Hepatocyte (in vitro differentiated cells): ENCODE measurements at places on chromosomes 3 and 15. TPM values are rescaled to one million over a fixed set of nuclear protein-coding genes. Genes with fewer than 3 reads are reported as not detected.

DNA sequence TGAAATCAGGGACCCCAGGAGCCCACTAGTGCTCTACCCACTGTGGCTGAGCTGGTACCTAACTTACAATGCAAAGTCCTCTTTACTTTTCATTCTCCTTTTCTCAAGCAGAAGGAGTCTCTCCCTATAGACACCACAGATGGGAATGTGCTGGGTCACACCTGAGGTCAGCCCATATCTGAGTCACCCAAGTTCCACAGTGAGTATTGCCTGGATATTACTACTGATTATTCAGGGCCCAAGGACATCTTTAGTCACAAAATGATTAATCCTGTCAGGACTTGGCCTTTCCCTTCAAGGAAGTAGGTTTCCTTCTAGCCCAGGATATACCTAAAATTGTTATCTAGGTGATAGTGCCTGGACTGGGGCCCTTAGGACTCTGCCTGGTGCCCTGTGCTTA lies 1305.2 kb downstream of the SI start:
- no peaks in the 10 kb centered on the region for H3K4me1 ChIP-seq
- DNase-seq, result peak; percentile 10
- no peak overlapping the region for H3K4me3 ChIP-seq
- H3K27ac ChIP-seq, result no peak overlapping the region

Gene CHRD
- 13.6 and 15.0 TPM in 2 replicates for total RNA-seq

DNA sequence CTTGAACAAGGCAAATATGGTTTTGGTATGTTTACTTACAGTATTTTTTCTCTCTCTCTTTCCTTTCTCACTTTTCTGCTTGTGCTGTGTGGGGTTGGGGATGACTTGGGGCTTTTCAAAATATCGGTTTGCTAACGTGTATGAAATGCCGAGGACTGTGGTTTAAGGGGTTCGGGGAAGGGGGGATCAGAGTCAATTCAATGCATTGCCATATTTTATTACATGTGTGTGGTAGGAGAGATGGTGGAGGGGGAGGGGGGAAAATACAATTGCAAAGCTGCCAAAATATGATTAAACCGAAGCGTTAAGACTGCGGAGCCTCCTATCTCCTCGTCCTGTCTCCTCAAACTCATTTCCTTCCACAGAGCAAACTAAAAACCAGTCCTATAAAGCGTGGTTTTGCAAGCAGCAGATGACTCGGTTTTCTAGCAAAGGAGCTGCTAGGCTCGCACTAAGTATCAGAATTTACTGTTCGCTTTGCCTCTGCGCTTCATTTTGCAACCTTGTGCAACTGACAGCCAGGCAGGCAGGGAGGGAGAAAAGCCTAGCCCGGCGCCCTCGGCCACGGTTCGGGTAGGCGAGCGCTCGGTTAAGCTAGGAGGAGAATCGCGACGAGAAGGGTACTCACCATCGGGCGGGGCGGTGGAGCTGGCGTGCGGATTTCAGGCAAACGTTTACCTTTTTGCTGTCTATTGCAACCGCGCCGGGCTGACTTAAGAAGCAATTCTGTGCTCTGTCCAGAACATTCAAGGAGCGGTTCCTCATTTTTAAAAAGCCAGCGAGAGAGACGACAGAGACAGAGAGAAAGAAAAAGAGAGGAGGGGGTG lies 4.0 kb upstream of the NR2F2 start:
- no peaks in the 10 kb centered on the region for H3K36me3 ChIP-seq
- H3K27me3 ChIP-seq, result peaks cover 13% of the 10 kb centered on the region
- H3K4me1 ChIP-seq, result peaks cover 23% of the 10 kb centered on the region
- H3K27ac ChIP-seq, result peak overlapping the region; percentile 90
- peak overlapping the region; percentile 65 for H3K4me3 ChIP-seq

DNA sequence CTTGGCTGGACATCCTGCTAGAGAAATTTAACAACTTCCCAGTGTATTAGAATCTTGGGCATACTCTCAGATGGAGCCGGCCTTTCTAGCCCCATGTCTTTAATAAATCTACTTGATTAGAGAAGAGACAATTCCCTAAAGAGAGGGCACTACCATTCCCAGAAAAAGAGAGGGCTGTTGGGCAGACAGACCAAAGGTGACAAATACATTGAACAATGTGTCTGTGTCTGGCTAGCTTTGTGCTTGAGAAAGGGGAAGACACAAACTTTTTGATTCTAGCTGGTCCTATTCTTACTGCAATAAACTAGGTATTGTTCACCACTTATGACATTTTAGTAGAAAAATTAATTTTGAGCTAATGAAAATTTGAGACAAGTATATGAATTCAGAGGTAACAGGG lies 57.7 kb downstream of the DUT start:
- no peak overlapping the region for H3K4me3 ChIP-seq
- H3K36me3 ChIP-seq, result no peaks in the 10 kb centered on the region
- no peak overlapping the region for H3K27ac ChIP-seq
- no peaks in the 10 kb centered on the region for H3K27me3 ChIP-seq
